A549 treated with CpdA at 1 μM for 4 hours (cell line): ENCODE measurements at places on chromosomes 12 and 14. TPM values are rescaled to one million over a fixed set of nuclear protein-coding genes. Genes with fewer than 3 reads are reported as not detected.

COX6A1 gene
- 629 to 874 TPM (median 817 TPM) in 5 replicates for total RNA-seq

TRPV4 gene
- total RNA-seq, result 0.07 to 0.11 TPM (median 0.09 TPM) in 4 of 5 replicates, not detected in the other

SIX6 gene
- total RNA-seq, result not detected in 5 replicates

RFX4 gene
- not detected in 5 replicates for total RNA-seq

IRF2BPL gene
- total RNA-seq, result 17.9 to 29.3 TPM (median 27.2 TPM) in 5 replicates

TMEM117 gene
- total RNA-seq, result 1.5 to 2.8 TPM (median 2.6 TPM) in 5 replicates

KDM5A gene
- 17.0 to 27.7 TPM (median 19.6 TPM) in 5 replicates for total RNA-seq

GSC gene
- 0.23 to 0.68 TPM (median 0.44 TPM) in 5 replicates for total RNA-seq

AQP6 gene
- total RNA-seq, result not detected in 5 replicates

ALX1 gene
- total RNA-seq, result 5.6 to 6.5 TPM (median 5.8 TPM) in 5 replicates

GPR84 gene
- 0.03 to 0.09 TPM (median 0.09 TPM) in 3 of 5 replicates, not detected in the others for total RNA-seq

GATC gene
- 23.9 to 27.3 TPM (median 25.2 TPM) in 5 replicates for total RNA-seq

TAS2R8 gene
- not detected in 5 replicates for total RNA-seq

TPH2 gene
- not detected in 5 replicates for total RNA-seq

PGAM5 gene
- total RNA-seq, result 39.9 to 61.3 TPM (median 58.6 TPM) in 5 replicates

PLD4 gene
- total RNA-seq, result 0.13 to 0.39 TPM (median 0.21 TPM) in 5 replicates

SLC17A8 gene
- not detected in 5 replicates for total RNA-seq

OSGEP gene
- 23.9 to 30.0 TPM (median 26.1 TPM) in 5 replicates for total RNA-seq

GPRC5D gene
- total RNA-seq, result not detected in 5 replicates

SIX4 gene
- 2.1 to 4.1 TPM (median 3.4 TPM) in 5 replicates for total RNA-seq

C12orf50 gene
- total RNA-seq, result 0.05 to 0.19 TPM (median 0.13 TPM) in 3 of 5 replicates, not detected in the others

DYRK2 gene
- total RNA-seq, result 9.8 to 14.0 TPM (median 11.9 TPM) in 5 replicates

P2RX2 gene
- total RNA-seq, result not detected in 5 replicates

CCDC59 gene
- total RNA-seq, result 54.0 to 72.7 TPM (median 55.9 TPM) in 5 replicates

NYNRIN gene
- total RNA-seq, result 0.13 to 0.48 TPM (median 0.16 TPM) in 5 replicates

ALG10B gene
- 4.3 to 6.8 TPM (median 4.7 TPM) in 5 replicates for total RNA-seq

XPOT gene
- total RNA-seq, result 51.7 to 56.2 TPM (median 53.2 TPM) in 5 replicates

KRT74 gene
- total RNA-seq, result not detected in 5 replicates

FLRT2 gene
- total RNA-seq, result 3.3 to 5.0 TPM (median 3.8 TPM) in 5 replicates

CCDC60 gene
- not detected in 5 replicates for total RNA-seq

OASL gene
- 3.9 to 5.0 TPM (median 4.6 TPM) in 5 replicates for total RNA-seq

NFE2 gene
- total RNA-seq, result 0.09 to 0.24 TPM (median 0.14 TPM) in 4 of 5 replicates, not detected in the other

KRT86 gene
- 20.4 to 43.5 TPM (median 41.1 TPM) in 5 replicates for total RNA-seq

DPY19L2 gene
- 1.7 to 2.6 TPM (median 2.1 TPM) in 5 replicates for total RNA-seq
